ENCODE measurements at places on chromosomes 1 and 21.

- DNase-seq: no peak
Measured at GRCh38 chr1:70146488-70146887, 58.9 kb downstream of the LRRC40 start.

DNA sequence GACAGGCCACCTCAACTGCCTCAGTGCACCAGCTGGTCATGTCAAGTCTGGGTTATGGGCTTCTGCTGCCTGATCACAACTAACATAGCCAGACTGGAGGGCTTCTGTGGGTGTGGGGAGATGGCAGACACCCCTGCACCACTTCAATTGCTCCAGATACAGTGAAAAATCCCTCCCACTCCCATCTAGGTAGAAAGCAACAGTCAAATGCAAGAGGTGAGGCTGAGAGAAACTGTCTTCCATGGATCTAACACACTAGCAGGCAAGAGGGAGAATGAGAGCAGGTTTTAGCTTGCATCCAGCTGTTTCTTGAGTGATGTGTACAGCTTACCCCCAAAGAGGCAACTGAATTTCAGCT, 10.8 kb downstream of the KCNA2 start:
- no peak for DNase-seq

DNA sequence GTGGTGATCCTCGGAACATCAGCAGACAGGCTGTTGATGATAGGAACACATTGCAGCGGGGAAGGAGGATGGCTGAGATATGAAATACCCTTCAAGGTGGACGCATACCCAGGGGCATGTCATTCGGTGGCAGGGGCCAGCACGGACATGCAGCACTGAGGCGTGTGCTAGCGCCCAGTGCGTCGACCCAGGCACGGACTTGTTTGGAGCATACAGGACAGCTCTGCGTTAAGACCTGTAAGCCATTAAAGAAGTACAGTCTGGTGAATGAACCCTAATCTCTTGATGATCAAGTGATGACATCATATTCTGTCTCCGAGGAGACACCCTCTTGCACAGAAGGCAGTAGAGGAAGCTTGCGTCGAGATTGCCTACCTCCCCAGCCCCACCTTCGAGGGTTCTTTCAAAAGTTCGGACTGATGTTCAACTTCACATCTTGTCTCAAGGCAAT, 63.6 kb upstream of the KIF26B start:
- no peak for DNase-seq

DNA sequence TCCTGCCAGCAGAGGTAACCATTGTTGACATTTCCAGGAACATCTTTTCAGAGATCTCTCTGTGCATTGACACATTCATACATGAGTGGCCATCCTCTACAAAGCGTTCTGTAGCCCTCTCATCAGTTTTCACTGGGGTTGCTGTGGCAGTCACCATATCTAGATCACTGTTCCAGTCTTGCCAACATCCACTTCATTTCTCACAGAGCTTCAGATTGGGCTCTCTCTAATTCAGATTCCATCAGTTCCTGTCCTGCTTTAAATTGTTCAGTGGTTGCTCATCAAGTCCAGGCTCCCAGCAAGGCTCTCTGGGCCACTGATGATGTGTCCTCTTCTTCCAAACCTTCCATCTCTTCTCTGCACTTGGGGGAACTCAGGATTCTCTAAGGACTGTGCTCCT, 173.7 kb downstream of the KCNJ6 start:
- no peak for DNase-seq

- DNase-seq: no peak
Measured at GRCh38 chr1:94926126-94926914, 590 bp downstream of the CNN3 start.

GRCh38 chr21:33901412-33902288, 14.0 kb downstream of the ATP5PO start:
- DNase-seq: no peak

All from stimulated activated CD4-positive, alpha-beta T cell treated with anti-CD3 and anti-CD28 coated beads, Interleukin-2, amount 100 ng/mL, for 4 hours (primary cell).